ENCODE measurements at places on chromosomes 13 and 19.
A peak's percentile ranks its signal among the peaks of the same experiment; 100 is the strongest.

DNA sequence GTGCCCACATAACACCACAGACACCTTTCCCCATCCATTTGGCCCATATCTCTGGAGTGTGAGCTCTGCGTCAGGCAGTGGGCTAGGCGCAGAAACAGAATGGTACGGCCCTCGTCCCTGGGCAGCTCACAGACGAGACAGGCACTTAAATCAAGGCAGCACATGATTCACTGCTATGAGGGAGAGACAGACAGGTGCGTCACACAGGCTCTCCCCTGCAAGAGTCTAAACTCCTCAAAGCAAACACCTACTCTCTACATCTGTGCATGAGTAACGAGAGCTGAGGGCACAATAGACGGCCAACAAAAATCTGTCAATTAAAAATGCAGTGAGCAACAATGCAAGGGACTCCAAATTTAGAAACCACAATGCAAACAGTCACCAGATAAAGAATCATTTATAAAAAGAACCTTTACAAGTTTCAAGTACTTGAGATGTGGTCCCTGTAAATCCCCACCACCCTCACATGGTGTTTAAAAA is 348.9 kb downstream of the UQCRFS1 start:
- no peak for DNase-seq

DNA sequence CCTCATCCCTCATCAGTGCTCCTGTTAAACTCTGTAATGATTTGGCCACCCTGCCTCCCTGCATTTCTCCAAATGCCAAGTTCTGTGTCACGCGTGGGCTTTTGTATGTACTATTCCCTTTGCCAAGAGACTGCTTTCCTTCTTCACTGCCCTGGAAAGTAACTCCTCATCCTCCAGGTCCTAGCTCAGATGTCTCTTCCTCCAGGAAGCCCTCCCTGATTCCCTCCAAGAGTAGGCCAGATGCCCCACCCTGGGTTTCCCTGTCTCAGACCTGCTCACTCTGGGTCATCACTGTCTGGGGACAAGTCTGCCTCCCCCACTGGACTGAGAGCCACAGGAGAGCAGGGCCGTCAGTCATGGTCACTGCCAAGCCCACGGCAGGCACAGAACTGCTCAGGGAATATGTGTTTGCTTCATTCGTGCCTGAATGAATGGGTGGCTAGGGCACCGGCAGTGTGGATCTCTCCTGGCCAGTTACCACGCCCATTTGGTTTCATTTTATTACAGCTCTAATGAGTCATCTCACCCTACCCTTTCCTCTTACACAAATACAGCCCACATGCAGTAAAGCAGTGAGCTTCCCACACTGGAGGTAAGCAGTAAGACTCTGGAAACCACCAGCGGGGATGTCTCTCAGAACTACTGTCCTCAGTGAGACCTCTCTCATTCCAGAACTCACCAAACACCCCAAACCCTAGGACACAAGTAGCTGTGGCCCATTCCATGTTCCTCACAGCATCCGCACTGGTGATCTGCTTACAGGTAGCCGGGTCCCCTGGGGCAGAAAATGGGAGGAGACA is 12.1 kb upstream of the GPR4 start:
- peak; percentile 88 for DNase-seq

GRCh38 chr13:99968521-99969452 is 2.8 kb downstream of the ZIC5 start:
- no peak for DNase-seq

DNA sequence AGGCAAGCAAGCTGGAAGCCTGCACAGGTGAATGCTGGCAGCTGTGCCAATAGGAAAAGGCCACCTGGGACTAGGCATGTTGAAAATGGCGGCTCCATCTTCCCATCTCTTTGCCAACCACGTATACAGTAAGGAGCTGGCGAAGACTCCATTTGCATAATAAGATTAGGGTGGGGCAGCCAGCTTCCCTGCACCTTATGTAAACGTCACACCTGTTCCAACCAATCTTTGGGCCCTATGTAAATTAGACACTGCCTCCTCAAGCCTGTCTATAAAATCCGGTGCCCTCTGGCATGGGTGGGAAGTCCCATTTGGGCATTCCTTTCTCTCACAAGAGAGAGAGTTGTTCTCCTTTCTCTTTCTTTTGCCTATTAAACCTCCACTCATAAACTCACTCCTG is 16.8 kb downstream of the ADGRE2 start:
- DNase-seq: no peak

- DNase-seq: no peak
These were observed 53.6 kb upstream of the FRY start for GRCh38 chr13:31978021-31978420.

DNA sequence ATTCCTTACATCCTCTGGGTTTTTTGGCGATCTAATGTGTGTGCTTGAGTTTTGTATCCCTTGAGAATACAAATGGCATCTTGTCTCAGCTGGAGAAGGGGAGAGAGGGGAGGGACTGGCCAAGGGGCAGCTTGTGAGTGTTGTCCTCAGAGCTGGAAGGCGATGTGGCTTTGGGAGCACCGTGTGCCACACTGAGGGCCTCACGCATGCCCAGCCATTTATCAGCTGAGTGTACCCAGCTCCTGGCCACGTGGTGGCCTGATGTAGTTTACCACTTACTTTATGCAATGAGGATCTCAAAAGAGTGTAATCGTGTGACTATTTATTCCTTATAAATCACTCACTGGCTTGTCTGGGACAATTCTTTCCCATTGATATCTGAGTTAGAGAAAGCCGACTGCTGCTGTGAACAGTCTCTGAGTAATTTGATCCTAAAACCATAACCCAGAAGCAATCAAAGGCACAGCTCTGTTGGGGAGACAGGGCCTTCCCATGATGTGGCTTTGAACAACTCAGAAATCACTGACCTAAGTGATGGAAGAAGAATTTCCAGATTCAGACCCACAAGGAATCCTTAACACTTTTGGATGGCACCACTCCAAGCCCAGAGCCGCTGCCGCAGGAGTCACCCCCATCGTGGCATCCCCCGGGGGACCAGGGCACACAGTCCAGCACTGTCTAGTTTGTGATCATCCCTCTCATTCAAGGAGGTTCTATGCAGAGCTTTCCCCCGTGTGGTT is 53.9 kb upstream of the MTIF3 start:
- no peak for DNase-seq

DNA sequence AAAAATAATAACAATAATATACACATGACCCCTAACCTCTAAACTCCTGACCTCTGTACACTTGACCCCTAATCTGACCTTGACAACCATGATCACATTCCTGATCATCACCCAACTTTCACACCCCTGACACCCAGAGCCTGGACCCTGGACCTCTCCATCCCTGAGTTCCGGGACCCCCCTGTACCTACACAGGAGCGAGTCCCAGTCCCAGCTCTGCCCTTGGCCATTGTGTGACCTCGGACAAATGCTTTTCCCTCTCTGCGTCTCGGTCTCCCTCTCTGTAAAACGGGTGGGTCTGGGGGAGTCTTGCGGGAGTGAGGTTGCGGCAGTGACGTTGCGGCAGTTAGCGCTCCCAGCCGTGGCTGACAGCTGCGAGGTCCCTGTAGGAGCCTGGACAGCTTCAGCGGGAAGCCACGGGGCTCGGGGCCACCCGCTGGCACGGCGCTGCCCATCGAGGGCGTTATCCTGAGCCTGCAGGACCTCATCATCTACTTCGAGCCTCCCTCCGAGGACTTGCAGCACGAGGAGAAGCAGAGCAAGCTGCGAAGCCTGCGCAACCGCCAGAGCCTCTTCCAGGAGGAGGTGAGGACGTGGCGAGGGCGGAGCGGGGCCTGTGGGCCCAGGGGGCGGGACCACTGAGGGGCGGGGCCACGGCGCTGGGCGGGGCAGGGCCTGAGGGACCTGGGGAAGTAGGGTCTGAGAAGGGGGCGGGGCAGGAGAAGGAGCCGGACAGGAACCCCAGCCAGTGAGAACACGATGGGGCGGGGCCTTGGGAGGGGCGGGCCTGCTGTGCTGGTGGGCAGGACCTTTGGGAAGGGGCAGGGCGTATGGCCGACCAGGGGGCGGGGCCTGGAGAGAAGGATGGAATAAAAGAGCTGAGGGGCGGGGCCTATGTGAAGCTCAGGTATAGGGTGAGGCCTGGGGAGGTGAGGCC is 19.2 kb downstream of the RYR1 start:
- DNase-seq: no peak

- no peak for DNase-seq
These were observed 43.3 kb upstream of the GPC6 start for GRCh38 chr13:93183302-93183701.

GRCh38 chr19:53819861-53820260 is 4.3 kb downstream of the NLRP12 start:
- DNase-seq: no peak

GRCh38 chr19:2922987-2923386 is 21.8 kb downstream of the ZNF77 start:
- DNase-seq: no peak

GRCh38 chr13:63425131-63425530 is 2009.5 kb upstream of the PCDH20 start:
- no peak for DNase-seq

DNA sequence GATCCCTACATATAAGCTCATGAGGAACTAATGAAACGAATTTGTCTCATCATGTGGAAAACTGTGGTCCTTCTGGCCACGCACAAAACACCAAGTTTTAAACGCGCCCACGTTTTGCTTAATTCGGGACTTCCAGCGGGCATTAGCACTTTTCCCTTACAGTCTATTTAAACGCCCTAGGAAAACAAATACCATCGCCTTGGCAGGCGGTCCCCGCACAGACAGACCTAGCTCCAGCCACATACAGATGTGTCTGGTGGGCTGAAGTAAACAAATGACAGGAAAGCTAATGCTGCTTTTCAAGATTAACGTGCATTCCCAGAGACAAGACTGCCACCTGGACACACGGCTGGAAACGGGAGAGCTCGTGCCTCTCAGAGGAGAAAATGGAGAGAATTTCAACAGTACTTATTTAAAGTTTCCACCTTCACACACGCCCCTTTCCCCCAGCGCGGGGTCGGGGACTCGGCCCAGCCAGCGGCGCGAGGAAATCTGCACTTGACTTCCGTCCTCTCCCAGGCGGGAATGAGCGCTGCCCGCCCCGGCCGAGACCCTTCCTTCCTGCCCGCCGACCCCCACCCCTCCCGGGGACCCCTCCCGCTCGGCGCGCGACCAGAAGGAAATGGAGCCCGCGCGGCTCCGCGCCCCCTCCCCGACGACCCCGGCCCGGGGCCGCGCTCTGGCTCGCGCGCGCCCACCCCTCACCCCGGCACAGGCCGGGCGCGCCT is 931 bp downstream of the USP12 start:
- peak; percentile 52 for DNase-seq

- no peak for DNase-seq
These were observed 59.5 kb downstream of the TNFSF11 start for GRCh38 chr13:42633495-42633894.

DNA sequence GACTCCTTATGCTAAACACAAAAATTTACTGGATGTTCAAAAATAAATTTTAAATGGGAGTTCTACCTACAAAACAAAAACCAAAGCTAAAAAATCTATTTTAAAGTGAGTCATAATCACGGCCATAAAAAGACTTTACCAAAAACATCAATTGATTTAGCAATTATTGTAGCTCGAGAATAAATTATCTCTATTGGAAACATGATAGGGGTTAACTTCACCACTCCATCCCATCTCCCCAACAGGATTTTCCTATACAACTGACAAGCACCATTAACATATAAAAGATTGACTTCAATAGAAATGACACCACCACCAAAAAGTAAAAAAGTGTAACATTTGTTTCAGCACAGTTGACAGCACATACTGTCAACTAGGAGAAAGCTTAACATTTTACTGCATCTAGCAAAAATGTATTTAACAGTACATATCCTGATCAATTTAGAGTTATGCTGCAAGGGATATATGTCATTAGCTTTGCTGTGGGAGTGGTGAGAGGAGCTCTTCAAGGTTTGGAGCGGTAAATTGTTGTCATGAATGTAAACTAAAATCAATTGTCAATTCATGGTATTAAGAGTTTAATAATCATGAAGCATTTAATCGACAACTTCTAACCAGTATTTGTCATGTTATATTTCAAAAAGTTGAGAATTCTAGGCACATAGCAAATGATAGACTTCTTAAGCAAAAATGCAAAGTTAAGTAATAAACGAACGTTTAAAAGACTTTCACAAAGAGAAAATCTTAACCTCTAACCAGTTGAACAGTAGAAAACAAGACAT is 3.8 kb downstream of the UBL3 start:
- DNase-seq: peak; percentile 8

DNA sequence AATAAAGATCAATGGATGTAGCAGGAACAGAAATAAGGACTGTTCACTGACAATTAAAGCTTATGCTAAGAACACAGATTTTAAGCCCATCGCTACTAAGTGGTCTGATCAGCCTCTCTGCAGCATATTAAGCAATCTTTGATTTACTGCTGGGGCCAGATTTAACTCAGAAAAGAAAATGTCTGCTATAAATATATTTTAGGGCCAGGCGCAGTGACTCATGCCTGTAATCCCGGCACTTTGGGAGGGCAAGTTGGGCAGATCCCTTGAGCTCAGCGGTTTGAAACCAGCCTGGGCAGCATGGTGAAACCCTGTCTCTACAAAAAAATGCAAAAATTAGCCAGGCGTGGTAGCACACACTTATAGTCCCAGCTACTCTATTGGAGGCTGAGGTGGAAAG is 43.0 kb downstream of the METTL21C start:
- DNase-seq: no peak

- DNase-seq: peak; percentile 78
These were observed 53.4 kb downstream of the PDS5B start for GRCh38 chr13:32639502-32640105.

DNA sequence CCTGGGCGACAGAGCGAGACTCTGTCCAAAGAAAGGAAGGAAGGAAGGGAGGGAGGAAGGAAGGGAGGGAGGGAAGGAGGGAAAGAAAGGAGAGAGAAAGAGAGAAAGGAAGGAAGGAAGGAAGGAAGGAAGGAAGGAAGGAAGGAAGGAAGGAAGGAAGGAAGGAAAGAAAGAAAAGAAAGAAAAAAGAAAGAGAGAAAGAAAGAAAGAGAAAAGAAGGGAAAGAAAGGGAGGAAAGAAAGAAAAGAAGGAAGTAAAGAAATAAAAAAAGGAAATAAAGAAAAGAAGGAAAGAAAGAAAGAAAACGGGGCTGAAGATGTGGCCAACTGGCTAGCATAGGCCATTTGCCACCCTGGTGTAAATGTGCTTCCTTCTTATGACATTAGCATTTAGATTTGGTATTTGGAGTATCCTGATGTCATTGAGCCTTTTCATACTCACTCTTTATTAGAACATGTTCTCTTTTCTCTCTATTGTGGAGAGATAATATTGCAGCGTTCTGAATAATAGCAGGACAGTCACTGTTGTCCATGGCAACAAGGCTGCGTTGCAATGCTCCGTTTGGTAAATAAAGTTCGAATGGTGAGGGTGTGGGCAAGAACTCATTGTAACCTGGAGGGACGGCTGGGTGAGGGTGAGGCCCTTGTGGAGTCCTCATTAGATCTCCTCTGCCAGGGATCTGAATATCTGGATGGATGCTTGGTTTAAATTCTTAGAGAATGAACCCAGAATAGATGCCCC is 173.9 kb upstream of the UBL3 start:
- no peak for DNase-seq

Measured in dermis blood vessel endothelial cell (primary cell).